ENCODE measurements at places on chromosomes 2 and 18.

GRCh38 chr2:64515086-64515485 is 9.0 kb upstream of the AFTPH start:
- DNase-seq, result no peak

DNA sequence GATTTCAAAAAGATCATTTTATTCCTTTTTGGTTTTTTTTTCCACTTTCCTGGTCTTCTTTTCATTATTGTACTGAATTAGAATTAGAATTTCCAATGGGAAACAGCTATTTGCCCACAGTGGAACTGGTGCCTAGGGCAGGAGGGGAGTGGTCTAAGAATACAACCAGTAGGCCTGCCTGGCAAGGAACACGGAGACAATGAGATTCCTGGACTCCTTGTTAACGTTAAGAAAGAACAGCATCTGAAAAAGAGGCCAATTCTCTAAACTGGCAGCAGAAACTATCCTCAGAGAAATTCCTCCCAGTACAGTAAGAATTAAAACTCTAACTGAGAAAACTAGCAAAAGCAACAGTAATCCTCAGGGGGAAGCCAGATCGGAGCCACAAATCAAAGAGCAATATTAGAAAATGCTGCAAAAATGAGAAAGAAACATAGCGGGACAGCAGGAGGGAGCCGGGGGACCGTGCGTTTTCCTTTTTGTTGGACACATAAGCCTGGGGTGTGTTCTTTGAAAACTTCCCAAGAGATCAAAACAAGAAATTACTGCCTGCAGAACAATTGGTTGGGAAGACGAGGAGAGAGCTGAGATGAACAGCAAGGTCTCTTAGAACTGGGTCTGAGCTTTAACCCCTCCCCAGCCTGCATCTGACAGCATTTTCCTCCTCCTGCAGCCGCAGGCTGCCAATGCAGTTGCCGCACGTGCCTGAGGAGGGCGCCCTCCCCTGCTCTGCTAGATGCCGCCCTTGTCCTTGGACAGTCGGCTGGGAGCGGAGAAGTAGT is 776.0 kb downstream of the TSN start:
- DNase-seq, result no peak

DNA sequence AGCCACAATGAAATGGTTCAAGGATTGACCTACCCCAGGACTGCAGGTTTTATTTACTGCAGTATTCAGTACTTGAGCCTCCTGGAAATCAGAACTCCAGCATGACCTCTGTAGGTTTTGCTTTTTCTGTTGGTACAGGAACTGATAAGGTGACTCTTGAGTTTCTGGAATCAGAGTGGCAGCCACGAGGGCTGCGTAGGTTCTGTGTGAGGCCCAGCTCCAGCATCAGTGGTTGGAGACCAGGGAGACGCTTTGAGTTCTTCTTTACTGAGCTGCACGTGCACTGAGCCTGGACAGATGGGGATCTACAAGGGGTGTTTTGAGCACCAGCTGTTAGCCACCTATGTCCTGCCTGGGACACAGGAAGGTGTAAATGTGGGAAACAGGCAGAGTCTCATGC is 222.7 kb upstream of the EPAS1 start:
- DNase-seq, result no peak

GRCh38 chr2:220847006-220847405 is 725.1 kb downstream of the EPHA4 start:
- no peak for DNase-seq

DNA sequence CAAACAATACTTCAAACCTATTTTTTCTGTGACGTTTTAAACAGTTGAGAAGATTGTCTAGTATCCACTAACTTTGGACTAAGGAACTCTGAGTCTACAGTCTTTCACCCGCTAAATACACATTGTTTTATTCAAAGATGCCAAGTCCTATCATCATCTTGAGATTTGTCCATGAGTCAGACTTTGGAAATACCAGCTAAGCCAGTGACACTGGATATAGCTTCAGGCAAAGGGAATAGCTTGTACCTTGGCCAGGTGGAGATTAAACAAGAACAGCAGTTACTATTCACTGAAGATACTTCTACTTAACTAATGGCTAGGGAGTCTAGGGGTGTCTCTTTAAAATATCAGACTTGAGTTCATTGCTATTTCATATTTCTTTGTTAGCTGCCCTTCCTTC is 137.5 kb downstream of the COMMD1 start:
- no peak for DNase-seq

- no peak for DNase-seq
Observed at GRCh38 chr2:204647626-204648025, 102.4 kb downstream of the PARD3B start.

DNA sequence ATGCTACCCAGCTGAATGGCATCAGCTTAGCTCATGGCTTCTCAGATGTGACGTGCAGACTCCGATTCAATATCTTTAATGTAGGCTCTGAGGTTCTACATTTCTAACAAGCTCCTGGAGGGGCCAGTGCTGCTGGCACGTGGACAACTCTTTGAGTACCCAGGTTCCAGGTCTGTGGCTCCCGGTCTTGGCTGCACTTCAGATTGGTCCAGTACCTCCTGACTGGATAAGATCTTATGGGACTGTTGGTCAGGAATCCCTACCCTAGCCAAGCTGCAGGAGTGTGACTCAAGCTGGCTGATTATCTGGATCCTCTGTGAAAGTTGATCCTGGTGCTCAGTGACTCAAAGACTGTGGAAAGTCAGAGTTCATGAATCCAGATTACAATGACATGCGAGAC is 222.1 kb downstream of the ANKRD30B start:
- no peak for DNase-seq

DNA sequence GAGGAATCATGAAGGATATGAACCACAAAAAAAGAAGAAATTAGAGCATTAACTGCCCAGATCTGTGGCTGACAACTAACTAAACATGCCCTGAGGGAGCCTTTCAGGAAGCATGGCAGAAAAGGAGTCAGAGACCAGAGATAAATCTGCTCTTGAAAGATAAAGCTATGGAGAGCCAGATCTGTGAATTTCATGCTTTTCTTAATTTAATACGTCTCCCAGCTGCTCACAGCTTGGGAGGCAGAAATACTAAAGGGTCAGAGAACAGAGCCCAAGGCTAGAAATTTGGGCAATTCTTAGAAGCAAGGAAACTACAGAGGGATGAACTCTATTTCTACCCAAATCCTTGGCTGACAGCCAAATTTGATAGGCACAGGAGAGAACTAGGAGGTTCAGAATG is 223.0 kb upstream of the DPP10 start:
- DNase-seq, result no peak

DNA sequence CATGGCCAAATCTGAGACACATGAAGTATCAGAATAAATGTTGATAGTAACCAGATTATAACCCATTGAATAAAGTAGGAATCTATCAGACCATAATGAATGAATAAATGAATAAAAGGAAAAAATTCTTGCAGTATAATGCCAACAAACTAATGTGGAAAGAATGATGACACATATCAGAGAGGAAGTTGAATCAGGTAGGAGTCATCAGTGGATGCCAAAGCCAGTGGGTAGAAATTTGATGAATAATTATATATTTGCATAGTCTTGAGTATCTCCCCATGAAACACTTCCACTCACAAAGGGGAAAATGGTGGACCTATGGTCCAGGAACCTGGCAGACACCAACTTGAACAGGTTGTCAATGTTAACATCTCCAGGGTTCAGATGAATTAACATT is 68.6 kb downstream of the GALNT3 start:
- DNase-seq, result no peak

- DNase-seq, result no peak
Observed at GRCh38 chr2:191894681-191895147, 47.8 kb upstream of the CAVIN2 start.

- DNase-seq, result no peak
Observed at GRCh38 chr2:15729001-15729400, 137.3 kb downstream of the DDX1 start.

GRCh38 chr2:229815858-229816257 is 101.5 kb upstream of the DNER start:
- DNase-seq, result no peak

GRCh38 chr2:149915151-149915550 is 327.6 kb upstream of the MMADHC start:
- no peak for DNase-seq

DNA sequence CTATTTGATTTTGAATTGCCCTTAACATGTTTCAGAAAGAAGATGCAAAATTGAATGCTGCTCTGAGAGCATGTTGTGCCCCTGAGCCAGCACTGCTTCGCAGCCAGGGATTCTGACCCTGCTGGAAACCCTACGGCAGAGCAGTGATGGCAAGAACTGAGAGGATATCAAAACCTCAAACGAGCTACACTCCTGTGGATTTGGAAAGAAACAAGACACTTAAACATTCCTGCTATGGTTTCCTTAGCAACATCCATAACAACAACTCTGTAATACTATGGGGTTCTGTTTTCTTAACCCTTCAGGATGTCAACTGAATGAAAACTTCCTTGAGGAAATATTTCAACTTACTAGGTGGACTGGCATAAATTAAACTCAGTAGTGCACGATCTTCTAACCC is 649.1 kb downstream of the NYAP2 start:
- no peak for DNase-seq

DNA sequence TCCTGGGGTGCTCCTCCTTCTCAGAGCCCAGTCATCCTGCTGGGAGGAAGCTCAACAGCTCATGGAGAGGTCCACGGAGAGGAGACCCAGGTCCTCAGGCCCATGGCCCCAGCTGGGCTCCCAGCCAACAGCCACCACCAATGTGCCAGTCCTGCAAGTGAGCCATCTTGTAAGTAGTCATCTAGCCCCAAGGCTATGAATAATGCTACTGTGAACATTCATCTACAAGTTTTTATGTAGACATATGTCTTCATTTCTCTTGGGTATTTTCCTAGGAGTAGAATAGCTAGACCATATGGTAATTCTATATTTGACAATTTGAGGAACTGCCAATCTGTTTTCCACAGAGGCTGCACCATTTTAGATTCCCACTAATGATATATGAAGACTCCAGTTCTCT is 166.1 kb downstream of the MTCL1 start:
- DNase-seq, result no peak

DNA sequence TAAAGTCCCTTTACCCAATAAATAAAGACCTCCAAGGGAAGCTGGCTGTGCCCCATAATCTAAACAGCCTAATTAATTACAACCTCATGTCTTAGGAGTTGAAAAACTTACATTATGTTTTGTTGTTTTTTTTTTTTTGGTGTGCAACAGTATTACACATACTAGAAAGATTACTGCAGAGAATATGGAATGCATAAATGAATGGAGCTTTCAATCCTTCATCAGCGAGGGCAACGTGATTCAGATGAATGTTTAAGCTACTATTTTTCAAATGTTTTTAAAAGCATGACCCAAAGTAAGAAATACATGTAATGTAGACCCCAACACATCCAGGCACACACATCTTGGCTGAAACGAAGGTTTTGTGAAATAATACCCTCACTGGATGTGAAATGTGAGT is 167.1 kb upstream of the FN1 start:
- DNase-seq, result no peak

GRCh38 chr2:189367343-189367742 is 73.9 kb upstream of the WDR75 start:
- no peak for DNase-seq

GRCh38 chr18:73945130-73945792 is 202.4 kb downstream of the FBXO15 start:
- DNase-seq, result no peak

DNA sequence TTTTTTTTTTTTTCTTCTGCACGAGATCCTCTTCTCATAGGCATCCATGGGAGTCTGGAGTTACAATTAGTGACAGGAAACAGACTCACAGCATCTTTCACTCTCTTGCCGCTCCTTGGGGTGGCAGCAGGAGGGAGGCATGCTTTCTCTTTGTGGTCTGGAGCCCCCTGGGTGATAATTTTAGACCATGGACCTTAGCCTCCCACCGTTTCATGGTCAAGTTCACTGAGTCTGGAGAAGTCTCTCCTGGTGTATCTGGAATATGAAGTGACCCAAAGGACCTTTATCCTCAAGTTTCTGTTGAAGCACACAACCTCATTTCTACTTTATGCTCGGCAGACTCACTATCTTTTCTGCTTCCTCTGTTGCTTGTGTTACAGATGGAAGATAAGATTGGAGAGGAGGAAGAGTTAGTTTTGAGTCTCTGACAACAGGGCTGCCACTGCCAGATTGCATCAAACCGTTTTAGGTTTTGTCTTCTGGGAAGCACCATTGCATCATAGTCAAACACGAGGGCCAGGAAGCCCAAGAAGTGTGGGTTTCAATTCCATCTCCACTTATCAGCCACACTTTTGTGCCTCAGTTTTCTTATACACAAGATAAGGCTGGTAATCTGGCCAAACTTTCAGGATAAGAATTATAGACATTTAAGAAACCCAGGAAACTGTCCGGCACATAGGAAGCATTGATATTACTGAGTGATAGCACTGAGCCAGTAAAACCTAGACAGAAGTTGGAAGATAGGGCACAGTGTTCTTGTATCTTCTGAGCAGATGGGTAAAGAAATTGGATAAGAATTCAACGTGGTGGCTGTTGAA is 62.3 kb downstream of the ADCYAP1 start:
- no peak for DNase-seq

All from stimulated activated CD4-positive, alpha-beta T cell treated with anti-CD3 and anti-CD28 coated beads, Interleukin-15, amount 100 ng/mL, for 1 hour (primary cell).